Kidney epithelial cell (primary cell): ENCODE measurements at places on chromosomes 13 and 19. TPM values are rescaled to one million over a fixed set of nuclear protein-coding genes. Genes with fewer than 3 reads are reported as not detected.

- no peak for DNase-seq
Measured at GRCh38 chr19:7622933-7623685, 6.2 kb downstream of the XAB2 start.

GRCh38 chr13:51065372-51066090, 45.5 kb downstream of the C13orf42 start:
- DNase-seq = no peak

ACP7 gene
- 0.33 and 0.82 TPM in 2 replicates for total RNA-seq

SPACA4 gene
- not detected in 2 replicates for total RNA-seq

ZAR1L gene
- total RNA-seq = 0.14 TPM in 1 of 2 replicates, not detected in the other

GARIN5B gene
- 0.07 TPM in 1 of 2 replicates, not detected in the other for total RNA-seq

MCEMP1 gene
- not detected in 2 replicates for total RNA-seq

LGI4 gene
- total RNA-seq = not detected in 2 replicates

- no peak for DNase-seq
Measured at GRCh38 chr19:28876609-28877123, 336.3 kb downstream of the UQCRFS1 start.

NOTCH3 gene
- 32.8 and 34.0 TPM in 2 replicates for total RNA-seq

IGFL3 gene
- total RNA-seq = not detected in 2 replicates

TBC1D4 gene
- 7.9 and 8.6 TPM in 2 replicates for total RNA-seq

DNA sequence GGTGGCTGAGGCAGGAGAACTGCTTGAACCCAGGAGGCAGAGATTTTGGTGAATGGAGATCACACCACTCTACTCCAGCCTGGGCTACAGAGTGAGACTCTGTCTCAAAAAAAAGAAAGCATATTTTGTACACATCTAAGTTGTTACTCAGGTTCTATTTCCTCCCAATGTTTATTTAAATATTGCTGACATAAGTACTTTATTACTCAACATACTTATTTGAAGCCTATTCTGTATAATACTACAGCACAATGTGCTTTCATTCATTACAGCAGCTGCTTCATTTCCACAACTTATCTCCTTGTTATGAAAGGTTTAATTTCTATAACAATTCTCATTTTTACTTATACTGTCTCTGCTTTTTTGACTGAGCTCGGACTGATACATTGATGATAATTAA, 495.7 kb downstream of the SLITRK1 start:
- no peak for DNase-seq

GRCh38 chr13:66430269-66430668, 799.9 kb downstream of the PCDH9 start:
- no peak for DNase-seq

DNA sequence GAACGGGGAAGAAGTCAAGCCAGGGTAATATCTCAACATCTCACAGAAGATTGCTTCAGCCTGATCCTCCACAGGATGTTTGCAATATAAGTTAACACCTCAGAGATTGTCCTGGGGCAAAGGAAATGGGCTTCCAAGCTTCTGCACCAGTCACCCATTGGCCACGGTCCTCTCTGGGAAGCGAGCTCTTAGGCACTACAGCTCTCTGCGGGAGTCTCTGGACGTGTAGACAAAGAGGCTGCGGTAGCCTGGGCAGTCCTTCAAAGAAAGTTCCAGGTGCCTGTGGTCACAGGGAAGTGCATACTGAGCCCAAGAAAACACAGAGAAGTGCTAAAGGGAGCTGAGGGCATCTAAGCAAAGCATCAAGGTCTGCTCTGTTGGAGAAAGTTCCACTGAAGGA, 805.7 kb downstream of the DIAPH3 start:
- DNase-seq = no peak

DNA sequence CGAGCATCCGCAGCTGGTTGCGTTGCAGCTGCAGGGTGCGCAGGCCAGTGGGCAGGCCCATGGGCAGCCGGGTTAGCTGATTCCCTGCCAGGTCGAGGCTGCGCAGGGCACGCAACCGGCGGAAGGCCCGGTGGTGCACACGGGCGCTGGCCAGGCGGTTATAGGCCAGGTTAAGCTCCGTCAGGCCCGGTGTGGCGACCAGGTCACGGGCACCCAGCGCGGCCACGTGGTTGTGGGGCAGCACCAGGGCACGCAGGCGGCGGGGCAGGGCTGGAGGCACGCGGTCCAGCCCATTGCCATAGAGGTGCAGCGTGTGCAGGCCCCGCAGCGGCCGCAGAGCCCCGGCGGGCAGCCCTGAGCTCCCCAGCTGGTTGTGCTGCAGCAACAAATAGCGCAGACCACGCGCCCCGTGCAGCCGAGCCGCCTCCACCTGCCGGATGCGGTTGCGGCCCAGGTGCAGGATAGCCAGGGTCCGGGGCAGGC, 5.3 kb downstream of the PODNL1 start:
- no peak for DNase-seq

CRX gene
- total RNA-seq = not detected in 2 replicates

GRCh38 chr19:2136796-2137195, 14.6 kb downstream of the AP3D1 start:
- DNase-seq = no peak

CYSLTR2 gene
- total RNA-seq = 0.13 TPM in 1 of 2 replicates, not detected in the other

DNA sequence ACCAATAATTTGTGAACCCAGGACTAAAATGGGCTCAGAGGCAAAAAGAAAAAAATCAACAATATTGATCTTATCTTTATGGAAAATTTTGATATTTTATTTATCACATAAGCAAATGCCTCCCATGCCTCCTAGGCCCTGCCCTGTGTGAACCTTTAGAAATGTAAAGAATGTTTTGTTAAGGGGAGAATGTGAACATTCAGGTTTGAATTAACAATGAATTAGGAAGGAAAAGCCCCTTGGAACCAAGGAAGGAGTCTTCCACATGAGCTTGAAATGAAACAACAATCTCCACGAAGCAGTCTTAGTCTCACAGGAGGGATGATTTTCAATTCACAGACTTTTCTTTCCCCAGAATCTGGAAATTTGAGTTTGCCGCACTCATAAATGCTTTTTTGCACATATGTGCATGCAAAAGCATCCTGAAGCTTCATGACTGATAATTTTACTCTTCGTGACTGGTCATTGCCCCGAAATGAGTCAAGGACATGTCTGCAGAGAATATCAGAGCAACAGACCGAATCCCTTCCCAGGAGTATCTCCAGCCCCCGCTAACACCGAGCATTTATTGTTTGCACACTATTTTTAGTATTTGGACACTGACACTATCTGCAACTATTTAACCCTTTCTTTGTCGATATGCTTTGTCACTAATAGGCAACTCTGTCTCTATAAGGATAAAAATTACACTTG, 135.2 kb downstream of the DCT start:
- DNase-seq = no peak

DNA sequence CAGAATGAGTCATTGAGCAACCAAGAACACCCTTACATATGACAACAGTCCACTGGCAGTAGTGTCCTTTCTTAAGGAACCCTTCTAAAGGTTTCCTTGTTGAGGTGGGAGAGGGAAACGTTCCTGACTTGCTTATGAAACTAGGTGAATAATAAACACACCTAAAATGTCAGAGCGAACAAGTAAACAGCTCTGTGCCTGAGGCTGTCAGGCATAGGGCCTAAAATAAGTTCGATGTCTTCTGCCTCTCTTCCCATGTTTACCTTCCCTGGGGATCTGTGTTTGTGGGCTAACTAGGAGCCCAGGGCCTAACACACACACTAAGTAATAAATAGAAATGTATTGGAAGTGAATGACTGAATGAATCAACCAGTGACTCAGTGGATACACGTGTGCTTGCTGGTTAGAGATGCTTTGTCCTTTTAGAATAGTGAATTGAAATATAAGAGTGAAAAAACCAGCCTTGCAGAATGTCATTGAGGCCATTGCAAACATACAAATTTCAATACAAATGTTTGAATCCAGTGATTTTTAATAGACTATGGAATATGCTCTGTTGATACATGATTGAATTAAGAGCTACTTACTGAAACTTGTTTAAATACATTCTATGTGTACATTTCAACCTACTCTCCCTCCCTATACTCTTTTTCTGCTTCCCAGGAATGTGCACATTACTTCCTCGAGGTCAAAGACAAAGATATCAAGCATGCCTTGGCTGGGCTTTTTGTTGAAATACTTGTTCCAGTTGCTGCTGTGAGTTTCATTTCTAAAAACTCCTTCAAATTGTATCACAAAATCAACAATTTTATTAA, 102.9 kb downstream of the FRY start:
- DNase-seq = no peak

- no peak for DNase-seq
Measured at GRCh38 chr19:46911456-46911855, 50.7 kb downstream of the ARHGAP35 start.

DNA sequence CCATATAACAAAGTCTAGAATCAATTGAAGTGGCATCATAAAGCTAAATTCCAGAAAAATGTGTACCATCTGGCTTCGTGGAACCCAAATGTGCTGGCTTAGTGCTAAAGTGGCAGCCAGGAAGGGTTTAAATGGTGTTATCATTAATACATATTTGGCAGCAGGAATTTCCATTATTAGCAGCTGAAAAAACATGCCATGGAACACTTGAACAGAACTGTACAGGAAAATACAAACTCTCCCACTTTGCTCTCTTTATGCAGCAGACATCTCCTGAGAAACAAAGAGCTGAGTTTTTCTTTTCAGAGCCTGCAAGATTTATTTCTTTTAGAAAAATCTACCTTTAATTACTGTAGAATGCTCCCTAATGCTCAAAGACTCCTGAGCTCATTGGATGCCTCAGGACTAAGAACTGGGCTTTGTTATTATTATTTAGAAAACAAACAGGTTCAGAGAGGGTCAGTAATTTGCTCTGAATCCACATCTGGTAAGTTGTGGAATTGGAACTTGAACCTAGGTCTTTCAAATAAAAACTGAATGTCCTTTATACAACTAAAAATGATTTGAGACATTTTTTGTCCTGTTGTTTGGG, 179.0 kb downstream of the LACC1 start:
- no peak for DNase-seq

DNA sequence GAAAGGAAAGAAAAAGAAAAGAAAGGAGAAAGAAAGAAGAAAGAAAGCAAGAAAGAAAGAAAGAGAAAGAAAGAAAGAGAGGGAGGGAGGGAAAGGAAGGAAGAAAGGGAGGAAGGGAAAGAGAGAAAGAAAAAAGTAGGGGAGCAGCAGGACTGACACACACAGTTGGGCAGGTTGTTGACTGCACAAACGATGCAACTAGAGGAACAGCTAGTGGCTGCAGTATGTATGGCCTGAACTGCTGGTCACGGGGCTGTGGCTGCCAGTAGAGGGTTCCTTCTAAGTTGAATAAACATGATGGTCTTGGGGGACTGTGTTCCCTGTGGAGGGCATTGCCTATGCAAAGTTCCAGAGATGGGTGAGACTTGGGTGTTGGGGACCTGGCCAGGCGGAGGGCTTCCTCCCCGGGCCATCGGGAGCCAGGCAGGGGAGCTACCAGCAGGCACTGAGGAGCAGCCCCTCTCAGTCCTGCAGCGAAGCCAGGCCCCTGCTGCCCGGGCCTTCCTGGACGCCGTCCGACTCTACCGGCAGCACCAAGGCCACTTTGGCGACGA, 16.7 kb upstream of the COLGALT1 start:
- no peak for DNase-seq

- DNase-seq = no peak
Measured at GRCh38 chr19:47885067-47885463, 1.1 kb downstream of the SULT2A1 start.

DNA sequence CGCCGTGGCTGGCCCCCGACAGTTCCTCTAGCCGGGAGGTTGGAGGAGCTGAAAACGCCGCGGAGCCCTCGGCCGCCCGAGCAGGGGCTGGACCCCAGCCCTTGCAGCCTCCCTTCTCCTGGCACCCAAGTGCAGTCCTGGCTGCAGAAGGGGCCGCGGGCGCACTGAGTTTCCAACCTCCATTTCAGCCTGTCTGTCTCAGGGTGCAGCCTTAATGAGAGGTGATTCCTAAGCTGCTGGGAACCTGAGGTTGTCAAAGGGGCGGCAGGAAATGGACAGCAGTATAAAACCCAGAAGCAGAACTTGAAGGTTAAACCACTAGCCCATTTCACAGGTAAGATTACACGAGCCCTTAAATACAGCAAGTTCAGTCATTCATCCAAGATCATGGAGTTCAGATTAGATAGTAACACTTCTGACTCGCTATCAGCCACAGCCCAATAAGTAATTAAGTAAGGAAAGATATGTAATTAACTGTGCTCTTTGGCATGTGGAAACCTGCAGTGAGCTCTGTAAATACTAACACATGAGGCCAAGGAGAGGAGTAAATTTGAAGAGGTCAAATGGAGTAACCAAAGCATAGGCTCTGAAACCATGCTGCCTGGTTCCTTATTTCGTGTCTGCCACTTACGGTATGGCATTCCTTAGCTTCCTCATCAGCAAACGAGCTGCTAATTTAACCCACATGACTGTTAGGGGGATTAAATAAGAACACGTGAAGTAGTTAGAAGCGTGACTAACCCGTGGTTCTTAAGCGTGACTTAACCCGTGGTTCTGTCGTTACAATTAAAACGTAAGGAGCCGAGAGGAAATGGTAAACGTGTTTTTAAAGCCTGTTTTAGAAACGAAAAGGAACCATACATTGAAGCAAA, 686 bp downstream of the SETDB2 start:
- no peak for DNase-seq

- DNase-seq = peak; percentile 86
Measured at GRCh38 chr13:74978591-74978990, 503.4 kb downstream of the TBC1D4 start.

DNA sequence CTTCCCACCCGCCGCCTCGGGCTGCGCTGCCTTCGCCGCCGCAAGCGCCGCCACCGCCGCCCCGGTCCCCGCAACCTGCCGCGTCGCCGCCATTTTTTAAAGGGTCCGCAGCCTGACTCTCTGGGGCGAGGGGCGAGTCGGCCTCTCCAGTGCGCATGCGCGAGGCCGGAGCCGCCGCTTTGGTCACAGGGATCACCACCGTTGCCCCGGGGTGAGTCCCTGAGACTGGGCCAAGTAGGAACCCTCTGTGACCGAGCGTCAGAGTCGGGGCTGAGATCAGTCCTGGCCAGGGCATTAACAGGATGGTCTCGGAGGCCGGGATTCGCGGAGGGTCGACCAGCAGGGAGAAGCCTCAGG, 42.6 kb downstream of the ZNF146 start:
- DNase-seq = no peak
